ENCODE measurements at places on chromosomes 16 and 17.

DNA sequence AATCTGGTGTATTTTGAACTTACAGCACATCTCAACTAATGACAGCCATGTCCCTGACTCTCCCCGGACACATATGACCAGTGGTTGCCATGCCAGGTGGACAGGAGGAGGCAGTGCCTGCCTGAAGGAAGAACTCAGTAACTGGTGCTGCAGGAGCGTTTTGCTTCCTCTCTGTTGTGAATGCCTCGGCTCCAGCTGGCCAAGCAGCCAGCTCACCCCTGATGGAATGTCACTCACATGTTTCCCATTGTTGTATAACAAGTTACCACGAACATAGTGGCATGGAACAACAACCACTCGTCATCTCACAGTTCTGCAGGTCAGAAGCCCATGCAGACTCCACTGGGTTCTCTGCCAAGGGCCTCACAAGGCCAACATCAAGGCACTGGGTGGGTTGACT lies 20.1 kb upstream of the IRF8 start:
- no peak for DNase-seq

- DNase-seq, result no peak
Observed at GRCh38 chr16:16021988-16022682, 72.7 kb downstream of the ABCC1 start.

- peak; percentile 46 for DNase-seq
Observed at GRCh38 chr17:65228734-65229620, 91.8 kb downstream of the RGS9 start.

GRCh38 chr16:19843371-19843770 lies 41.3 kb downstream of the GPRC5B start:
- no peak for DNase-seq

DNA sequence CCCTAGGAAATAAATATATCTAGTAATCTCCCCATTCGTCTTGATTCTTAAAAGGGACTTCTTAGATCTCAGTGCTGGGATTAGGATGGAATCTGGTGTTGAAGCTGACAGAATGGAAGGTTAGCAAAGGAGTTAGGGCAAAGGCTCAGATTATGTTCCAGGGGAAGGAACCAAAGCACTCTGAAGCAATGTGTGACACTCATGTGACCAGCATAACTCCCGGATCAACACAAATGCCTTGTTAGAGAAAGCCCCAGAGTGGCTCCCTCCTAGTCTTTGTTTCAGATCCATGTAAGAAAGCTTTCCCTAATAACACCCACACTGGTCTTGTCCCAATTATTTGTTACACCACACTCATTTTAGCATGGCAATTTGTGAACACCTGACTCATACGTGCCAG lies 62.6 kb upstream of the ERN1 start:
- DNase-seq, result no peak

DNA sequence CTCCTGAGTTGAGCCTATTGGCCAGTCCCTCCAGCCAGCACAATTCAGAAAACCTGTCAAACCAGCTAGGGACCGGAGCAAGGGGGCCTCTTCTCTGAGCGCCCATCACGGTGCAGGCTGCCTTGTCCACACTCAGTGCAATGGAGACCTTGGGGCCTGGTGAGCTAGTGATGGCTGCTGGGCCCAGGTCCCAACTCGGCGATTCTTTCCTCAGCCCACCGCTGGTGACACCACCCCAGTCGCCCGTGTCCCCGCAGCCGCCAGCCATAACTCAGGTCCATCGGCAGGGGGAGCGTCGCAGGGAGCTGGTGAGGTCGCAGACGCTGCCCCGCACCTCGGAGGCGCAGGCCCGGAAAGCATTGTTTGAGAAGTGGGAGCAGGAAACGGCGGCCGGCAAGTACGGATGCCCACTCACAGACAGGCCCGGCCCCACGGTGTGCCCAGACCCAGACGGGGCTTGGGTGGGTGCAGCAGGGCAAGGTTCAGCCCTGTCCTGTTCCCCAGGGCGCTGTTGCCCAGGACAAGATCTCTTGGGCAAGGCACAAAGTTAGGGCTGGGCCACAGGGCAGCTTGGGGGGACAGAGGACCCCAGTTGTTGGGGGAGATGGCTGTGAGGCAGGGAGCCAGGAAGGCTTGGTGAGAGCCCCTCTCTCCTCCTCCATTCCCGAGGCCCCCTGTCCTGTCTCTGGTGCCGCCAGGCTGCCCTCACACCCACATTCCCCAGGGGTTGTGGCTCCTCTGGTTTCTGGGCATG lies 10.8 kb downstream of the SMTNL2 start:
- no peak for DNase-seq

DNA sequence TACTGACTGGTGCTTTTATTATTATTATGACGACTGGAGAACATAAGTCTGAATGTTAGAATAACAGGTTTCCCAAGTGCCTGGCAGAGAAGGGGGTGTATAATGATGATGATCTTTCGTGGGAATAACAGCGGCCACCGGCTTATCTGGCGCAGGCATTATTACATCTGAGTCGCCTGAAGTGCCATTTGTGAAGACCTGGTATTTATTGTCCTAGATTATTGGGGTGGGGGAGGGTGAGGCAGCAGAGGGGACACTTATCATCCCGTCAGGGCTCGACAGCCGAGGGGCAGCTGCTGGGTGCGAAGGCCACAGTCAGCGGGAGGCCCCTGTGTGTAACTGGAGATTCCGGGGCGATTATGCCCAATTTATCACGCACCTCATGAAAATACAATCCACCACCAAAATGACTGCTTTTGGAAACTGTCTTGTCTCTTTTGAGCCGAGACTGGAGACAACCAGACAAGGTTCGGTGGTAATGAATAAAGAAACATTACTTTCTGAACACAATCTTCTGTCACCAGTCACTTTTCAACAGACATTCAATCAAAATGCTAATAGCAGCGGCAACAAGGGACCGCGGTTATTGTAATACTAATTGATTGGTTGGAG lies 199.3 kb downstream of the CCDC182 start:
- DNase-seq, result no peak

DNA sequence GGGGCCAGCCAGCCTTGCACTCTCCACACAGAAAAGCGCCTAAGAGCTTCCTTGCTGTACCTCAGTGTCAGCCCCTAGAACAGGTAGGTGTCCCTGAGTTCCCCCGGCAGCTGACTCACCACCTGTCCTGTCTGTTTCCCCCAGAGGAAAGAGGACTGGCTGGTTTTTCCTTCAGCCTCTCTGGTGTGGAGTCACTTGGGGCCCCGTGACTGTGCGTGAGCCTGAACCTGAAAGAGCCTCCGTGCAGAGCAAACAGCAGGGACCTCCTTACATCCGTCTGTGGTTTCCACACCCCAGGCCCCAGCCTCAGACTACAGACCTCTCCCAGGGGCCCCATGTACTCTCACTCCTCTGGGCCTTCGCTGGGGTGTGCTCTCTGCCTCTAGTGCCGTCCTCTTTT lies 87.8 kb downstream of the GNAO1 start:
- peak; percentile 28 for DNase-seq

DNA sequence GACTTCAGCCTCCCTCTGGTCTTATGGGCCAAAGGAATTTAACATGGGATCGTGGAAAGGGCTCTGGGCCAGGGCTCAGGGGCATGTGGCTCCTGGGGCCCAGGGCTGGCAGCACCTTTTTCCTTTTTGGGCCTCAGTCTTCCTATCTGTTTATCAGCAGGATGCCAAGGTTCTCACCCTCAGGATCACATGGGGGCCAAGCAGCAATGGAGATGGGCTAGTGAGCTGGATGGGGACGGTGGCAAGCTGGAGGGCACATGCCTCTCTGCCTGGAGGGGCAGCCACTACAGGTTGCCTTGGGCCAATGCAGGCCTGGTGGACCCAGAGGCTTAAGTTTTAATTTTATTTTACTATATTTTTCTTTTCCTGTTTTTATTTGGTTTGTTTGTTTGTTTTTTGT lies 95.4 kb downstream of the CYLD start:
- no peak for DNase-seq

GRCh38 chr17:46958041-46958591 lies 20.9 kb downstream of the RPRML start:
- DNase-seq, result no peak

DNA sequence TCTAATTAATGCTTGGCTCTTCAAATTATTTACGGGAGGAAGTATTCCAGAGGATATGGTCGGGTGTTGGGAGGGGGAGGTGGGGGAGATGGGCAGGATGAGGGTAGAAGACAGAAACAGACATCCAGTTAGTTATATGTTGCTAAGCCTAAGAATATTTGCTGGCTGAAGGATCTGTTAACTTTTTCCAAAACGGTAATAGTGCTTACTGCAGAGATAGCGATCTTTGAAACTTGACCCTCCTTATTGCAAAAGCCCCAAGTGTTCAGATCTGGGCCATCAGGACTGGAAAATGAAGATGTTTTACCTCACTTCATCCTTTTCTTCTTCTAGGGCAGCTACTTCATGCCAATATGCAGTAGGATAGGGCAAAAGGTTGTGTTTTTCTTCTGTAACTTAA lies 27.0 kb upstream of the MMD start:
- no peak for DNase-seq

- no peak for DNase-seq
Observed at GRCh38 chr16:19066988-19067348, 446 bp upstream of the COQ7 start.

- peak; percentile 32 for DNase-seq
Observed at GRCh38 chr17:68399638-68400403, 57.5 kb downstream of the WIPI1 start.

- DNase-seq, result no peak
Observed at GRCh38 chr17:13967416-13967815, 101.9 kb upstream of the COX10 start.

- no peak for DNase-seq
Observed at GRCh38 chr17:2898255-2898926, 102.2 kb downstream of the RAP1GAP2 start.

DNA sequence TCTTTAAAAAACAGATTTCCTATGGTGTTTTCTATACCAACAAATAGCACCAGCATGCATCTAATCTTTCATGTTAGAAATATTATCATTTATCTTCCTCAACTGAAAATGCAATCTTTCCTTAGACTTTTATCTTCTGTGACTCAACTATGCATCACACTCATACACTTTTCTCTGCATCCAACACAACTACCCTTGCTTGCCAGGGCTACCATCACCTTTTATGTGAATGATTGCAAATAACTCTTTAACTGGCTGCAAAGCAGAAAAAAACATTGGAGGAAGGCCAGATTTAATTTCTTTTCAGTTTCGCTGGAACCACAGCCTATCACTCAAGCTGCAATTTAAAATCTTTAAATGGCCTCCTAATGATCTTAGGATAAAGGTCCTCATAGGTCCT lies 212.9 kb downstream of the CDH8 start:
- DNase-seq, result no peak

DNA sequence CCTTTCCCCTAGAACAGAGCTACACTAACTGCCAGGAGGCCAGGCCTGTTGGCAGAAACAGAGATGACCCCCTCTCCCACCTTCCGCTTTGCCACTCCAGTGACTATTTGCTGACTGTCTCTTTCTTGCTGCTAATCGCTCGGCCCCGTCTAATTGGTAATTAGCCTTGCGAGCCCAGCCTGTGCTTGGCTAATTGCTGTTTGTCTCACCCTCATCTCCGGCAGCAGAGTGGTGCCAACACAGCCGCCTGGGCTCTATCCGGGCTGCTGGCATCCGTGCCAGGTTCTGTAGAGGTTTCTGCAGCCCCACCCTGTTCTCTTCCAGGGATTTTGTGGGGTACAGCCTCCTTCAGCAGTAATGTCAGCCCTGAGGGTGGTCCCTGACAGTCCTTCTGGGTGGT lies 27.4 kb upstream of the PHB1 start:
- no peak for DNase-seq

DNA sequence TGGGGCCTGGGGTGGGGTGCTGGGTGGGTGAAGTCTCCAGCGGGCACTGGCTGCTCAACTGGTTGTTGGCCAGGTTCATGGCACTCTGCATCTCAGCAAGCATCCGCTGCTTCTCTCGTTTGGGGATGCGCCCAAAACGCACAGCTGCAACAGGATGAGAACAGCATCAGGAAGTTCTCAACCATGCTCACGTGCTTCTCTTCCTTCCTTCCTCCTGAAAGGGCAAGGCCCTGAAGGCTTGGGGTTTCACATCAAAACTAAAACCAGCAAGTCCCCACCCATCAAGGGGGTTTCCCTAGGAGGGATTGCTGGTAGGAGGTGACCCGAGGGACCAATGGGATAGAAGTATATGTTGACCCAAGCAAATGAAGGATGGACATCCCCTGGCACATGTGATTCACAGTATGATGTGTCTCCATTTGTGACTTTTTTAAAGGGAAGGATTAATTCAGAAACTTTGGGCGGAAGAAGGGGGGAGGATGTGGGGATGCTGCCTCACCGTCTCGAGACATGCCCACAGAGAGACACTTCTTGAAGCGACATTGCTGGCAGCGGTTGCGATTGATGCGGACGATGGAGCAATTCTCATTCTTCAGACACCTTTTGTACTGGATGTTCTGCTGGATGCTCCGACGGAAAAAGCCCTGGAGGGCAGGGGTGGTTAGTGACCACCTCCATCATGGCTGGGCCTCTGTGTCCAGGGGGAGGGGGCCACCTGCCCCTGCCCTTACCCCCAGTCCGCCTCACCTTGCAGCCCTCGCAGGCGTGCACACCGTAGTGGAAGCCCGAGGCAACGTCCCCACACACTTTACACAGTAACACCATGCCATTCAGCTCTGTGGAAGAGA lies 4.2 kb downstream of the NR1D1 start:
- peak; percentile 76 for DNase-seq

DNA sequence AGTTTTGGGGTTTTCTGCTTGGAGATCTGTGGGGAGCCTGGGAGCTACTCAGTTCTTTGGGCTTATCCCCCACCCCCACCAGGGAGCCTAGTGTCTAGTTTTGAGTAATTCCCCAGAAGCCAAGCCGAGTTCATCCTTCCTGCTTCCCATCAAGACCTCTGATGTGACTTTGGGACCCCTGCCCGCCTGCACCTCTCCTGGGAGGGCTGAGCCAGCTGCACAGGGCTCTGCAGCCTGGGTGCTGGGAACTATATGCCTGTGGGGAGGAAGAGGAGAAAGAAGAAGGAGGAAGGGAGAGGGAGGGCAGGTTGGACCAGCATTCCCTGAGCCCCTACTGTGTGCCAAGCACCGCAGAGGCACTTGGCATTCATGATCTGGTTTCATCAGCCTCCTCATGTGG lies 178.9 kb downstream of the TMEM132E start:
- DNase-seq, result no peak

GRCh38 chr17:62653826-62654761 lies 26.6 kb downstream of the MRC2 start:
- no peak for DNase-seq

- no peak for DNase-seq
Observed at GRCh38 chr17:29451121-29451742, 61.1 kb downstream of the TAOK1 start.

DNA sequence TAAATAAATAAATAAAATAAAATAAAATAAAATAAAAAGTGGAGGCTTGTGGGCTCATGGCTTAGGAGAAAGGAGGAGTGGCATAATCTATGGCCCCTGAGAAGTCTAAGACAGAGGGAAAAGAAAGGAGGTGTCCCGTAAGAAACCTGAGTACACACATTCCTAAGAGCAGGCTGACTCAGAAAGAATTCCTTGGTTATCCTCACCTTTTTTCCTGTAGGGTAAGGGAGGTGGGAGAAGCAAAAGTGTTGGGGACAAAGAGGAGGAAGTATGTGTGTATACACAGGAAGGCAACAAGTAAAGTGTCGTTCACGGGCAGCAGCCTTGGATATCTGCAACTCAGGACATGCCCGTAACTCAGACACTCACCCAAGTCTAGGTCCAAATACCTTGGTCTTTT lies 29.3 kb downstream of the MARF1 start:
- DNase-seq, result no peak

- no peak for DNase-seq
Observed at GRCh38 chr17:7703584-7704479, 1.2 kb upstream of the EFNB3 start.

- DNase-seq, result no peak
Observed at GRCh38 chr16:53068423-53068833, 13.6 kb downstream of the CHD9 start.

All from stimulated activated CD4-positive, alpha-beta T cell treated with anti-CD3 and anti-CD28 coated beads, Interleukin-12 subunit alpha, Interleukin-12 subunit beta, amount 100 ng/mL, for 48 hours (primary cell).